ENCODE measurements at places on chromosomes 13 and 19. TPM values are rescaled to one million over a fixed set of nuclear protein-coding genes. Genes with fewer than 3 reads are reported as not detected.

The C19orf38 gene
- total RNA-seq: 2.7 TPM

DNA sequence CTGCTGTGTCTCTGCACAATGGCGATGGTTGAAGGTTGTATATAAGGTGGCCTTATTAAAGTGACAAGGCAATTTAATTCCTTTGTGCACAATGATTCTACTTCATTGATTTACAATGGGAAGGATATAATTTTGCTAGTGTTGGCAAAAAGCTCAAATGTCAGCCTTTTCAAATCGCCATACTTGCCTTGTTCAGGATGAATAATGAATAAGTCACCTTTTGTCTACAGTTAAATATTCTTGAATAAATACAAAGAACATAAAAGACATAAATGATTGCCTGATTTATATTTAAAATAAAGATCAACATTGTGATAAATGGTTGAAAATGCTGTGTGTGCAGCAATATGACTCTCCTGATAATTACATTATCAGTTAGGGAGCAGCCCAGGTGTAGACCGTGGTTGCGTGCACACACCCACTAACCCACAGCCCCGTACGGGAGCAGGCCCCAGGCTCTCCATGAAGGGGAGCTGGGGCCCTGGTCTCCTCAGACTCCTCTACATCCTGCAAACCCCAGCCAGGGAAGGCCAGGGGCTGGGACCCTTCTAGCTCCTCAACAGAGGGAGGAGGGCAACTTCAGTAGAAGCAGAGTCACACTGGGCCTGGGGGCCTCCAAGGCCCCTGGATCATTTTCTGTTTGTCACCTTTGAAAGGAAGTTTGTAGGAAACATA lies 64.9 kb downstream of the TEX29 start:
- H3K27ac ChIP-seq: no peak overlapping the region
- H3K36me3 ChIP-seq: no peaks in the 10 kb centered on the region
- H3K4me3 ChIP-seq: no peak overlapping the region
- H3K27me3 ChIP-seq: no peaks in the 10 kb centered on the region
- H3K4me1 ChIP-seq: no peaks in the 10 kb centered on the region

GRCh38 chr13:40591091-40591490 lies 75.3 kb downstream of the FOXO1 start:
- no peak overlapping the region for H3K4me3 ChIP-seq
- no peak for DNase-seq
- H3K27ac ChIP-seq: peak overlapping the region; percentile 0

DNA sequence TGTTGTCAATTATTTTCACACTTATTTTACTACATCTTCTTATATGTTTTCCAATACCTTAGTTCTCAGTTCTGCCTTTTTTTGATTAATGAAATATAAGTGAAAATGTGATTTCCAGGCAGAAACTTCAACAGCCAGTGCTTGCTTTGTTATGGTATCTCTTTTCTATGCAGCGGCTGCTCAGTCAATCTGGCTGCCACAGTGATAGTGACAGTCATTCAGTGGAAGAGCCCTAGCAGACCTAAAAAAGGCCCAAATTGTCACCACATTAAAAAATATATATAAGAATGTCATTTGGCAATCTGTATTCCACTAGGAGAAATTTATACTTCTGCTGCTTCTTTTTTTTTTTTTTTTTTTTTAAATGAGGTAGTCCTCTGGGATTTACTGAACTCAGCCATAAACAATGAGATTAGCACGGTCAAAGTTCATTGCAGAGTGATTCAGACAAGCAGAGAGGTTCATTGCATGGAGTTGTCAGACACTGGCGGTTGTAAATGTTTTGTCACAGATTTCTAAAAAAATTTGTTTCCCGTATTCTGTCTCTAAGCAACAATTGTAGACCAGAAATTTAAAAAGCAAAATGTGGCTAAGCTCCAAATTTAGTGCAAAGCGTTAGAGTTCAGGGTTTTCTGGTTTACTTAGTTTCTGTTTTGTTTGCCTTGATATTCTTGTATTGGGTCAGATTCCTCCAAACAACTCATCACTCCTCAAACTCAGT lies 94.7 kb upstream of the PRR20A start:
- H3K4me3 ChIP-seq: no peak overlapping the region
- no peaks in the 10 kb centered on the region for H3K27me3 ChIP-seq
- H3K4me1 ChIP-seq: no peaks in the 10 kb centered on the region
- no peak for DNase-seq

GRCh38 chr13:44230736-44231135 lies 142.9 kb upstream of the SERP2 start:
- H3K4me1 ChIP-seq: no peaks in the 10 kb centered on the region
- H3K36me3 ChIP-seq: no peaks in the 10 kb centered on the region
- no peak overlapping the region for H3K4me3 ChIP-seq

DNA sequence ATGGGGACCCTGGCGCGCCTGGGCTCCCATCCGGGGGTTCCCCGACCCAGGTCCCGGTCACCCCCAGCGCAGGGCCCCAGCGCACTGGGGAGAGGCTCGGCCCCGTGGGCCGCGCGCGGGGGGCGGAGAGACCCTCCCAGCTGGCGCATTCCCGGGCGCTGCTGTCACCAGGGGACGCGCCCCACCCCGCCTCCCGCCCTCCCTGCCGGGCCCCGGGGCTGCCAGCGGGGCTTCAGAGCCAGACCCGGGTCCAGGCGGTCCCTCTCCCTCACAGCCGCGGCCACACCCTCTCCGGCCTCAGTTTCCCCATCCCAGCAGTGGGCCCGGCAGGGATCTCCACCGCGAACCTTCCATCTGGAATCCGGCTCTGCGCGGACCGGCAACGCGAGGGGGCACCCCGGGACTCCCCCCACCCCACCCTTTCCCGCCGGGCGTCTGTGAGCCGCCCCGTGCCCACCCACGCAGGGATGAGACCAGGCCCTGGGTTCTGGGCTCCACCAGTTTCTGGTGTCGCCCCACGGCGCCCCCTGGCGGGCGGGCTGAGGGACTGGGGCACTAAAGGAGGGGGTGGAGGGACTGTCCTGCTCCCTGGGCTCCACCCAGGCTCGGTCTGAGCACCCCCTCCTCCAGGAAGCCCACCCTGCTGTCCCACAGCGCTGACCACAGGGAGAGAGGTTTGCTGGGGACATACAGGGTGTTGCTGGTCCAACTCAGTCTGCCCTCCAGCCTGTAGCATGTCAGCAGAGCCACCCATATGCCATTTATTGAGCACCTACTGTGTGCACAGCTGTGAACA lies 878 bp upstream of the ADAMTSL5 start:
- peak overlapping the region; percentile 77 for H3K4me3 ChIP-seq
- peaks cover 6% of the 10 kb centered on the region for H3K27me3 ChIP-seq
- no peaks in the 10 kb centered on the region for H3K4me1 ChIP-seq
- peak overlapping the region; percentile 77 for H3K27ac ChIP-seq

DNA sequence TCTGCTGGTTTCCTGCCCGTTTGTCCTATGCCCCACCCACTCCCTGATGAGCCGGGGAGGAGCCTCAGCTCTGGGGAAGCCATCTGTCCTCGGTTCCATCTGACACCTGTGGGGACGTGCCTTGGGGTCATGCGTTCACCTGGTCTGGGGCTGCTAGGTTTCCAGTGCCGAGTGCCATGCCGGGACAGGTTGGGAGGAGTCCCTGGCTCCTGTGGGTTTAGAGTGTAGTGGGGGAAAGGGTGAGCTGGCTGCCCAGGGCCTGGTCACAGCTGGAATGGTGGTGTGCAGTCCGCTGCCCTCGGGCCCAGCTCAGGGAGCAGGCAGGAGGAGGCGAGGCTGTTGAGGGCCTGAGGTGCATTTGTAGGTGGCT lies 2.5 kb downstream of the KDM4B start:
- peak overlapping the region; percentile 75 for H3K4me3 ChIP-seq
- no peaks in the 10 kb centered on the region for H3K36me3 ChIP-seq
- peak overlapping the region; percentile 91 for H3K27ac ChIP-seq
- peaks cover 8% of the 10 kb centered on the region for H3K4me1 ChIP-seq
- no peaks in the 10 kb centered on the region for H3K27me3 ChIP-seq

- H3K4me1 ChIP-seq: no peaks in the 10 kb centered on the region
- H3K27ac ChIP-seq: no peak overlapping the region
- no peaks in the 10 kb centered on the region for H3K36me3 ChIP-seq
- H3K4me3 ChIP-seq: no peak overlapping the region
These were observed 89.7 kb downstream of the RAB20 start for GRCh38 chr13:110471833-110472162.

DNA sequence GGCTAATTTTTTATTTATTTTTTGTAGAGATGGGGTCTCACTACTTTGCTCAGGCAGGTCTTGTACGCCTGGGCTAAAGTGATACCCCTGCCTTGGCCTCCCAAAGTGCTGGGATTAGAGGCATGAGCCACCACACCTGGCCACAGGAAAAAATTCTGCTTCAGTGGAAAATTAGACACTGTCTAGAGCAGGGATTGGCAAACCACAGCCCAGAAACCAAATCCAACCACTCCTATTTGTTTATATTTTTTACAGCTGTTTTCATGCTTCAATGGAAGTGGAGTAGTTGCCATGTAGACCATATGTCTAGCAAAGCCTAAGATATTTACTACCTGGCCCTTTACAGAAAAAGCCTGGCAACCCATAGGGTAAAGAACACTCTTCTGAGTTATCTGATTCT lies 123.7 kb upstream of the MRI1 start:
- no peak overlapping the region for H3K27ac ChIP-seq
- no peaks in the 10 kb centered on the region for H3K36me3 ChIP-seq
- DNase-seq: no peak
- no peaks in the 10 kb centered on the region for H3K27me3 ChIP-seq

DNA sequence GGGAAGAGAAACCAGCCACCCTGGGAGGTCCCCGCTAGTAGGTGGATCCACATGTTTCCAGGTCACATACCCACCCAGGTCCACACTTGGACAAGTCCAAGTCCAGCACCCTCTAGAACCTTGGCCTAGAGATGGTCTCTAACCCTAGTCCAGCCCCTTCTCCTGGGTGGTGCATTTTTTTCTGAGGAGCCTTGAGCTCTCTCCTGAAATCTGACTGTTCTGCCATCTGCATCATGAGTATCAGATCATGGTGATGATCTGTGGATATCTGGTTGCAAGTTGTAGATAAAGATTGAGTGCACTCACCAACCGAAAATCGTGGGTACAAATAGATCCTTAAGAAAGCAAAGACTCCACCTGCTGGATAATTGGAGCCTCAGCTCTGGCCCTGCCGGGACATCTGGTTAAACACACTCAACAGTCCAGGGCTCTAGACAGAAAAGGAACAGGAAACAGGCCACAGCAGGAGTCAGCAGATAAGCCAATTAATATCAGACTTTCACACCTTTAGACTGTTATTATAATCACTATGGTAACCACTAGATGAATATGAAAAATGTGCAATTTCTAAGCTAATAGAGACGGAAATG lies 41.1 kb downstream of the GPR12 start:
- peaks cover 3% of the 10 kb centered on the region for H3K27me3 ChIP-seq
- H3K4me3 ChIP-seq: no peak overlapping the region

Measured in breast epithelium (tissue), 4 donors.